ENCODE measurements at places on chromosomes 6 and 20. TPM values are rescaled to one million over a fixed set of nuclear protein-coding genes. Genes with fewer than 3 reads are reported as not detected.

The JPH2 gene
- polyA plus RNA-seq, result 1.4 TPM

The SRXN1 gene
- 12.5 TPM for polyA plus RNA-seq

The ZBTB46 gene
- polyA plus RNA-seq, result 16.7 TPM

The SLC25A27 gene
- 69.6 TPM for polyA plus RNA-seq

The MYLK2 gene
- polyA plus RNA-seq, result 0.76 TPM

DNA sequence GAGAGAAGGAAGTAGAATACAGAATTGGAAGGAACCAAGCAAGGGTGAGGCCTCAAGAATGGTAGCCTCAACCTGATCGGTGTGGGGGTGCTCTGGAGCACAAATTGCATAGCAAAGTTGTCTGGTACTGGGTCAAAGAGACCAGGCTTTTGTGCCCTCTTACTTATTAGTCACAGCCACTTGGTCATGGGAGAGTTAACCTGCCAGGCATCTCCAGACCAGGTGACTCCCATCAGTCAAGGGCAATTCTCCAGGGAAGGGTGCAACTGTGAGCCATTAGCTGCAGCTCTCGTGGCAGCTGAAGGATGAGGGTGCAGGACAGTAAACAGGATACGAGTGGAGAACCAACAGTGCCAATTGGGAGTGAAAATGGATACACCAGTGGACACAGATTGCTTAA is 47.7 kb upstream of the PLCB4 start:
- DNase-seq, result no peak

DNA sequence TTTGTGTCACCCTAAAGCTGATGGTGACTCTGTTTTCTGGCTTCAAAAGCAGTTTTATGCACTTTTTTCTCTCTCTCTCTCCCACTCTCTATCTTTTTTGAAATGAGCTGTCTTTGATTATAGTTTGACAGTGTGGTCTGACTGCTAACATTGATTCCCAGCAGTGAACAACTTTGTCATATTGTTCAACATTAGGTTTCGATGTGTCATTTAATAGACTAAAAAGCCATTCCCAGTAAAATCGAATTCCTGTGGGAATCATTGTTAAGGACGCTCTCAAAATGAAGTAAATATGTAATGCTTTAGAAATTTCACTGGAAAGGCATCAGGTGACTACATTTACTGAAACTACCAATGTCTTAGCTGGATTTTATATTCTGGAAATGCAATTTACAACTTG is 69.9 kb upstream of the FLRT3 start:
- no peak for DNase-seq

DNA sequence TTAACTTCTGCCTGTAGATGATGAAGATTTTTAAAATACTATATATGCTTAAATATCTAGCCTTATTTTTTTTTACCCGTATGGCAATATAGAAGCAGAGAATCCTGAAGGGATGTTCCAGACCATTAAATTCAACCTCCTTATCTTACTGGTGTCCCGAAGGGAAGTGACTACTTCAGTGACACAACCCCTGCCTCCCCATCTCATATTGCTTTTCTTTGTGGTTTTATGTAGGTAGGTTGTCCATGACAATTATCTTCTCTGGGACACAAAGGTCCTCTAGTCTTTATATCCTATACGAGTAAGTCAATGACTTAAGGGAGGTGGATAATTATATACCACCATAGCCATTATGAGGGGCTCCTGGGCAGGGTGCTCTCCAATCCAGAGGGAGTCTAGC is 57.4 kb upstream of the EMILIN3 start:
- DNase-seq, result no peak

DNA sequence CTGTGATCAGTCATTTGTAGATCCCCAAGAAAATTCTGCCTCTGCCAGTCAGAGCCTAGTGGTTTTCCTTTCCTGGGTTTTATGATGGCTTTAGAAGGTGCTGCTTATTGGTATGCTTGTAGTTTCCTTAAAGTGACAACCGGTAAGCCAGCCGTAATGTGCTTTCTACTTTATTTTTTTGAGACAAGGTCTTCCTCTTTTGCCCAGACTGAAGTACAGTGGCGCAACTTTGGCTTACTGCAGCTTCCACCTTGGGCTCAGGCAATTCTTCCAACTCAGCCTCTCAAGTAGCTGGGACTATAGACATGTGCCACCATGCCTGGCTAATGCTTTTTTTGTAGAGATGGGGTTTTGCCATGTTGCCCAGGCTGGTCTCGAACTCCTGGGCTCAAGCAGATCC is 23.5 kb downstream of the MCM8 start:
- no peak for DNase-seq

DNA sequence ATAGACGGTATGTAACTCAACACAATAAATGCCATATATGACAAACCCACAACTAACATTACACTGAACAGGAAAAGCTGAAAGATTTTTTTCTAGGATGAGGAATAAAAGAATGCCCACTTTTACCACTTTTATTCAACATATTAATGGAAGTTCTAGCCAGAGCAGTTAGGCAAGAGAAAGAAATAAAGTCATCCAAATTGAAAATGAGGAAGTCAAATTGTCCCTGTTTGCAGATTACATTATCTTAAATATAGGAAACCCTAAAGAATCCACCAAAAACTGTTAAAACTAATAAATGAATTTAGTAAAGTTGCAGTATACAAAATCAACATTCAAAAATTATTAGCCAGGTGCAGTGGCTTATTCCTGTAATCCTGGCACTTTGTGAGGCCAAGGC is 24.6 kb upstream of the ADGB start:
- DNase-seq, result no peak

DNA sequence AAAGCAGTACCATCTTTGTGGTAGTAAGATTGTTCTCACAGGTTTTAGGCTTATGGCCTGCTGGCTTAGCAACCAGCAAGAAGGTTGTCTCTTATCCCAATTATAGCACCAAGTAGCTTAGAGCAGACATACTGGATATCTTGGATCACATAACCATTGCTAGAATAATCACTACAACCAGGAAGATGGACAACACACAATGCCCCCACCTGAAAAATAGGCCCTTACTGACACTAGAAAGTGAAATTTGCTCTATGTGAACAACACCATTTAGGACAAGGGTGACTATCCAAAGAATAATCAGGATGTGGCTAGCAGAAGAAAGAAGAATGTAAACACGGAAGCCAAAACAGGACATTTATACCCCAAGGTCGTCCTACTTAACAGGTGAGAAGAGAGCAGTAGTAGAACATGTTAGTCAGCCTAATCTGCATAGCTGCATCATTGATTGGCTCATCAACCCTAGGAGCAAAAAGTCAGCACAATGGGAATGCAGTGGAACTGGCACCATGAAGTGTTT is 172.7 kb upstream of the MARCKS start:
- DNase-seq, result no peak

DNA sequence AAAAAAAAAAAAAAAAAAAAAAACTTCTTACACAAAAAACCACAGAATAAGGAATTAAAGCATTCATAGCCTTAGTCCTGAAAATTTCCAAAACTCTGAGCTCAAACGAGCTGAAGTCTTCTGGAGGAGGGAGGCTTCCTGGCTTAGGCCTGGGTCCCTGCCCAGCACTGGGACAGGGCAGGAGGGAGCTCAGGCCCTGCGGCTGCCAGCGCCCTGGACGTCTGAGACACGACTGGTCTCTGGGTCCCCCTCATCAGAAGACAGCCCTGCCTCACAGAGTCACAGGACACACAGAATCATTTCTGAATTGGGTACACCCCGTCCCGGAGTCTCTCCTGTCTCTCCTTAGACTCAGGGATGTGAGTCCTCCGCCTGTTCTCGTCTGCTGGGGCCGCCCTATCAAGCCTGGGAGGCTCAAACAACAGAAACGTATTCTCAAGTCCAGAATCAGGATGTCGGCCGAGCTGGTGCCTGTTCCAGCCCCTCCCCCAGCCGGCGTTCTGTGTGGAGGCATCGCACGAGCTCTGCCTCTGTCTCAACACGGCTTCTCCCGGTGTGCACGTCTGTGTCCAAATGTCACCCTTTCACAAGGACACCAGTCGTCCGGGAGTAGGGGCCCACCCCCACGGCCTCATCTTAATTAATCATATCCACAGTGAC is 39.4 kb downstream of the ZBTB46 start:
- DNase-seq, result no peak

DNA sequence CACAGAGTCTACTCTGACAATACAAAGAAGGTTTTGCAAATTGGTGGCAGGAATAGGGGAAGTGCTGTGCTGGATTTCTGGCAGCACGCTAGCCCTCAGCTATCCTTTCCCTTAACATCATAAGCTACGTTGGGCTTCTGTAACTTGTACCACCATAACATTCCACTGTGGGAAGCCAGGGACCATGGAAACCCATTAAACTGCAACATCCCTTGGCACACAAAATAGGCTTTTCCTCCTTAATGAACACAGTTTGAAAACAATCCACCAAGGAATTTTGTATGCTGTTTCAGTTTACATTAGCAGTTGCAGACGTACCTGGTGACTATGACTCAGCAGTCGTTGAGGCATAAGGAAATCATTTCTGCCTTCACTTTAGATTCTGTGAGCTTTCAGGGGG is 203.9 kb upstream of the RAB32 start:
- DNase-seq, result no peak
